ENCODE measurements at places on chromosomes 1 and 21.
A peak's percentile ranks its signal among the peaks of the same experiment; 100 is the strongest.

DNA sequence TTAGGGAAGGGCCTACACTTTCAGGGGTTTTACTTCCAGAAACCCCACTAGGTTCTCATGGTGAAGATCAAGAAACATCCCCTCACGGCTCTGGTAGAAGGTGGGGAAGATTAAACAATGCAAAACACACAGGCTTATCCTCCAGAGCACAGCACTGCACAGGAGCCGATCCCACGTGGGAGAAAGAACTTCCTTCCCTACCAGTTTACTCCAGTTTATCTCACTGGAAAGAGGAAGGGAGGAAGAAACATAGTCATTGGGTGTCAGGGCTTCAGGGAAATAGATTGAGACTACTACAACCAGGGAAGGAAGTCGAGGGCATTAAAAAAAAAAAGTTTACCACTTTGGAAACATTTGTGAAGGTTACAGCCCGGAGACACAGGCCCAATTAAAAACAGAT, 164.4 kb downstream of the NTPCR start:
- no peak for DNase-seq

DNA sequence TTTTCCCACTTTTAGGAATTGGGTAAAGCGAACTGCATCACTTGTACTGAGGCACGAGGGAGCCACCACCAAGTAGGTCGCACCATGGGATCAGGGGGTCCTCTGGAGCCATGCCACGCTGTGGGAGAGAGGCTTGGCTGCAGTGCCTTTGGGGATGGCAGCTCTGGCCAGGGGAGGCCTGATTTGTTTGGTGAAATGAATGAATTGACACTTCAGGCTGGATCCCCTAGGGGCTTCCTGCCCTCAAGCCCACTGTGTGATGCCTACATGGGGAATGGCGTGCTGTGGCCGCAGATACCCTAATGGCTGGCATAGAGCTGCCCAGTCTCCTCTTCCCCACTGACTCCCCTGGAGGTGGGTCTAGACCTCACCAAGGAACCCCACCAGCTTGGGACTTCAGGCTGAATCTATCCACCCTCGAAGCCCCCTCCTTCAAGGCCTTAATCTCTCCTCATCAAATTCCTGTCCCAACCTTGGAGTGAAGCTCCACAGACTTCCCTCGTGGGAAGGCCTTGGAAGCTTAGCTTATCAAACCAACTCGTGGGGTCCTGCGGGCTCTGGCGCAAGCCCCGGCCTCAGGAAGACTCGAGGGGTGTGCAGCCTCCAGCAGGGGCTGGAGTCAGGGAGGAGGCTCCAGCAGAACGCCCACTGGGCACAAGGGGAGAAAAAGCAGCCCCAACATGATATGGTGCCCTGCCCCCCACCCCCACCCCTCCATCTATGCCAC, 64.6 kb downstream of the VWA5B1 start:
- no peak for DNase-seq

- no peak for DNase-seq
Observed at GRCh38 chr1:2098839-2099785, 48.9 kb downstream of the PRKCZ start.

DNA sequence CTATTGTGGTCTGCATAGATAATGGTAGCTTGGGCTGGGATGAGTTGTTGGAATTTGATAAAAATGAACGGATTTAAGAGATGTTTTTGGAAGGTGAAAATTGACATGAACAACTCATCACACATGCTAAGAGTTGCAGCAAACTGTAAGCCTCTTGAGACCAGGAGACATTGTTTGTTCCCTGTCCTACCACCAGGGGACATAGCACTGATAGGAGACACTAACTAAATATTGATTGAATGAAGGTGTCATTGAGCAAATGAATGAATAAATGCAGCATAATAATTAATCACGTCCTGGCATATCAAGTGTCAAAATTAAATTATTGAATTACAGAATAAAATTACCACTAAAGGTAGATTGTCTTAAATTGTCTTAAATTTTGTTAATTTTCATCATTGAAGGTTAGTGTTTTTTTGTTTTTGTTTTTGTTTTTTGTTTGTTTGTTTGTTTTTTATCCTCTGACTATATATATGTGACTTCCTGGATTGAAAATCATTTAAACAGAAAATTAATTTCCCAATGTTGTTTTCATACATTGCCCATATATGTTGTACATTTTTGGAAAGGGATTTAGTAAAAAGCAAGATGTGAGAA, 285.3 kb upstream of the C1orf105 start:
- DNase-seq, result peak; percentile 7

DNA sequence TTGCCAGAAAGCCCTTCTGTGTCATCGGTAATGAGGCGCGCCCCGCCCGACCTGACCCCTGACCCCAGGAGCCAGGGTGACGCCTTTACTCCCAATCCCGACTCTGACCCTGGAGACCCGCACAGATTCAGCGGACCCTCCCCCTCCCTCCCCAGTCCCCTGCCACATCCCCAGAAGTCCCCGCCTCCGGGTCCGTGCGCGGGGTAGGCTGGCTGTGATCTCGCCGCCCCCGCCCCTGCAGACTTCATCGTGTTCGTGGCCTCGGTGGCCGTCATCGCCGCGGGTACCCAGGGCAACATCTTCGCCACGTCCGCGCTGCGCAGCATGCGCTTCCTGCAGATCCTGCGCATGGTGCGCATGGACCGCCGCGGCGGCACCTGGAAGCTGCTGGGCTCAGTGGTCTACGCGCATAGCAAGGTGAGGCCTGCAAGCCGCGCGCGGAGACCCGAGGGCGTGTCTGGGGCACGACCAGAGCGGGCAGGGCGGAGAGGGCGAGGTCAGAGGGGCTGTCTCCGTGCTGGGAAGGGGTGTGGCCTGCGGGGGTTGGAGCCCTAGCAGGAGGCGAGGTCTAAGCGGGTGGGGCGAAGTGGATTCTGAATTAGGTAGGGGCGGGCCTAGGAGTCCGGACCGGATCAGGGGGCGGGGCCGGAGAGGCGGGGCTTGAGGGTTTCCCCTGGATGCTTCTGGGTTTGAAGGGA, 34.8 kb downstream of the KCNQ4 start:
- peak; percentile 85 for DNase-seq

DNA sequence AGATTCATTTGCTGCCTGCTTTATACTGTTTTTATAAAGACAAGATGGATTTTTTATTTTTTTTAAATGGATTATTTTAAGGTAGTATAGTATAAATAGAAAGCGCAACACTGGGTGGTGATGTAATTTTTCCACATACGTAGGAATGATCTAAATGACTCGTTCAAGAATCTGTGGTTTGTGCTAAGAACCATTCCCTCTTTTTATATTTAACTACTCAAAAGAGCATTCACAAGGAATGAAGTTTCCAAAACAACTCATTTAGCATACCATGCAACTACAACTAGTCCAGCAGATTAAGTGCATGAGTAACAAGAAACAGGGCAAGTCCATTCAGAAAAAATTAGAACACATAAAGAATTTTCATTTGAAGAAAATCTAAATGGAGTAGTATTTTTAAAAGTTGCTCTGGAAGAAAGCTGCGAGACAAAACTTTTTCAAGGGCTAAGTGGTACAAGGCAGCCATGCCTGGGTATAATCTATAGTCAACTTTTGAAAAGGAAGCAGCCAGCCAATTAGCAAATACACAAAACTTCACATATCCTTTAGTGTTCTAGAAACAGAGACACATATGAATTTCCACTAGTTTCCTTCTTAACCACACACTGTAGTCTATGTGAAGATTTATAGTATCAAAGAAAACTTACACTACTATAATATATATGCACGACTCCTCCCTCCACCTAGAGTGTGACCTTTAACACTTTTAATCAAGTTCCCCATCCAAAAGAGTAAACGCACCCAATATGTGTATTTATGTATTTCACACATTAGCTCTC, 23.4 kb downstream of the GTF2B start:
- DNase-seq, result peak; percentile 12

- no peak for DNase-seq
Observed at GRCh38 chr21:44353191-44353970, at the start of gene TRPM2. TRPM2 (plus strand) TSS chr21:44353621; CDS start chr21:44353701, 80 bp downstream.

Data from T-helper 2 cell (primary cell).